ENCODE measurements at places on chromosomes 12 and 14. TPM values are rescaled to one million over a fixed set of nuclear protein-coding genes. Genes with fewer than 3 reads are reported as not detected.

The TSHR gene
- polyA plus RNA-seq: 0.32 TPM

The CLEC4D gene
- polyA plus RNA-seq: 1.1 TPM

The TGFB3 gene
- polyA plus RNA-seq: 4.2 TPM

The SIVA1 gene
- 119 TPM for polyA plus RNA-seq

The RNASE3 gene
- polyA plus RNA-seq: 2.4 TPM

The GLIPR1 gene
- 18.6 TPM for polyA plus RNA-seq

The SLC25A21 gene
- polyA plus RNA-seq: 0.15 TPM

- H3K36me3 ChIP-seq: no peaks in the 10 kb centered on the region
- no peak overlapping the region for H3K4me3 ChIP-seq
- peaks cover 7% of the 10 kb centered on the region for H3K27me3 ChIP-seq
- no peak for DNase-seq
- no peak overlapping the region for H3K27ac ChIP-seq
Observed at GRCh38 chr12:107955966-107956643, 173.0 kb upstream of the WSCD2 start.

GRCh38 chr14:62253911-62254310 lies 491.7 kb downstream of the SNAPC1 start:
- no peaks in the 10 kb centered on the region for H3K27me3 ChIP-seq
- no peak overlapping the region for H3K27ac ChIP-seq
- DNase-seq: no peak

DNA sequence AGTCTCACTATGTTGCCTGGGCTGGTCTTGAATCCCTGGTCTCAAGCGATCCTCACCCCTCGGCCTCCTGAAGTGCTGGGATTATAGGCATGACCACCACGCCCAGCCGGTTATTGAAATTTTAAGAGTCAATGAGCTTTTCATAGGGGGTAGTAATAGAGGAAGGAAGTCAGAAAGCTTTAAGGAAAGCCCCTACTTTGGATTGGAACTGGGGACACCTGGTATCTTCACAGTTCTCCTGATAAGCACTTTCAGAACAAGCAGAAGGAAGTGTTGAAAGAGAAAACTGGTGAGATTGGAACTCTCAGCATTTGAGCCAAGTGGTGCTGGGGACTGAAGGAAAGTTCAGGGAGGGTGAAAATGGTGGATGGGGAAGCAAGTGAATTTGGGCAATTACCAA lies 5.1 kb downstream of the SLC4A8 start:
- DNase-seq: no peak
- H3K36me3 ChIP-seq: no peaks in the 10 kb centered on the region
- H3K27ac ChIP-seq: no peak overlapping the region
- H3K27me3 ChIP-seq: peaks cover 6% of the 10 kb centered on the region
- peaks cover 16% of the 10 kb centered on the region for H3K4me1 ChIP-seq

GRCh38 chr12:130768120-130768519 lies 52.0 kb upstream of the RIMBP2 start:
- DNase-seq: no peak
- H3K27ac ChIP-seq: no peak overlapping the region
- no peaks in the 10 kb centered on the region for H3K4me1 ChIP-seq

DNA sequence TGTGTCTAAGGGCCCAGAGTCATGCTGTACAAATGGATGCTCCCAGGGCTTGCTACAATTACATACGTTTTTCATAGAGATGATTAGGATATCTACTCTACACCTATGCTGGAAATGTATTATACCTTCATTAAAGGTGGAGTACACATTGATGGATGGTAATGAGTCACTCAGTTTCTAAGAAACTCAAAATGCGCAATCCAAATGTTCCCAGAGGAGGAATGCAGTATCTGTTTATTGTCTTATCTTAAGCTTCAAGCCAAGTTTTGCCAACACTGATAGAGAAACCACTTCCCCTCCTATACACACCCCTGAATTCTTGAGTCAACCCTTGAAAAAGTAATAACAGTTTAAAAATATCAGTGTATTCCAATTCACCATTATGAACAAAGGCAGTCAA lies 266.6 kb upstream of the FAR2 start:
- H3K27me3 ChIP-seq: no peaks in the 10 kb centered on the region
- no peaks in the 10 kb centered on the region for H3K36me3 ChIP-seq
- H3K4me1 ChIP-seq: no peaks in the 10 kb centered on the region

GRCh38 chr12:76310110-76310509 lies 38.1 kb downstream of the BBS10 start:
- no peak overlapping the region for H3K27ac ChIP-seq
- H3K4me3 ChIP-seq: no peak overlapping the region
- H3K4me1 ChIP-seq: no peaks in the 10 kb centered on the region
- no peaks in the 10 kb centered on the region for H3K27me3 ChIP-seq
- H3K36me3 ChIP-seq: no peaks in the 10 kb centered on the region

DNA sequence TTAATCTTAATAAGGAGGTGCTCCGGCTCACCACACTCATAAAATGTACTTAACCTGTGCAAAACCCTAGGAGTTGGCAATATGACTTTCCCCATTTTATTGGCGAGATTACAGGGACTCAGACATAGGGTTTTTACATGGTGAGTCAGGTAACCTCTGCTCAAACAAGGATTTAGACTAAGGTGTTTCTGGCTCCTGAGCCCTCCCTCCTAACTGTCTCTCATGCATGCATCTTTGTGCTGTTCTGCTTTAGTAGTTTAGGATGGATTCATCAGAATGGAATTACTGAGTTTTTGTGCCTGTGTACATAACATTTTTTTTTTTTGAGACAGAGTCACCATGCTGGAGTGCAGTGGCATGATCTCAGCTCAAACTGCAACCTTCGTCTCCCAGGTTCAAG lies 993.3 kb upstream of the TMEM132C start:
- no peaks in the 10 kb centered on the region for H3K36me3 ChIP-seq
- DNase-seq: no peak
- H3K27ac ChIP-seq: no peak overlapping the region
- no peaks in the 10 kb centered on the region for H3K4me1 ChIP-seq
- H3K27me3 ChIP-seq: no peaks in the 10 kb centered on the region

- no peak overlapping the region for H3K4me3 ChIP-seq
- H3K36me3 ChIP-seq: no peaks in the 10 kb centered on the region
- no peaks in the 10 kb centered on the region for H3K4me1 ChIP-seq
- no peaks in the 10 kb centered on the region for H3K27me3 ChIP-seq
Observed at GRCh38 chr12:14018080-14018479, 36.7 kb upstream of the GRIN2B start.

DNA sequence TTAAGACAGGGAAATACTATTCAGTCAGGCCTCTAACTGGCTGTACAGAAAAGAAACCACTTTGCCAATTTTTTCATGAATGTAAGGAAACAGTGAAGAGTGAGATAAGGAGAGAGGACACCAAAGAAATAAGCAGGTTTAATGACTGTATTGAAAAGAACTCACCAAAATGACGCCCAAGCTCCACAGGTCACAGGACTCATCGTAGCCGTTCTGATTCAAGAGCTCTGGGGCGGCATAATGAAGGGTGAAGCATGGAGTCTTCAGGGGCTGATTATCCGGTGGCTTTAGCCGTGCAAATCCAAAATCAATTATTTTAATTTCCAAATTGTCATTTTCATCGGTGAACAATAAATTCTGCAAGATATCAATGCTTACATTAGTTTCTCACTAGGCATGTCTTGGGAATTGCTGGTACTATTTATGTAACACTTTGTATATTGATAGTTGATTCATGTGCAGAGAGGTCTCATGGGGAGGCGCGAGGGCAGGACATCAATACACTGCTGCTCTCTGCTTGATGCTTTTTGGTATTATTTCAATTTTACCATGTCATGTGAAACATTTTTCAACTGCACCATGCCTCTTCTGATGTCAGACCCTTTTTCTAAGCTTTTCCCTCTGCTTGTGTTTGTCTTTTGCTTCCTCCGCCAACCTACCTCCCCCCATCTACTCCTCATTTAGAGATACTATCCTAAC lies 74.2 kb upstream of the TTC7B start:
- no peaks in the 10 kb centered on the region for H3K4me1 ChIP-seq
- no peaks in the 10 kb centered on the region for H3K27me3 ChIP-seq
- no peak overlapping the region for H3K27ac ChIP-seq
- no peak for DNase-seq

GRCh38 chr12:38813923-38814322 lies 91.5 kb downstream of the CPNE8 start:
- no peak for DNase-seq
- no peaks in the 10 kb centered on the region for H3K4me1 ChIP-seq
- peaks cover 15% of the 10 kb centered on the region for H3K36me3 ChIP-seq
- no peaks in the 10 kb centered on the region for H3K27me3 ChIP-seq
- no peak overlapping the region for H3K4me3 ChIP-seq

DNA sequence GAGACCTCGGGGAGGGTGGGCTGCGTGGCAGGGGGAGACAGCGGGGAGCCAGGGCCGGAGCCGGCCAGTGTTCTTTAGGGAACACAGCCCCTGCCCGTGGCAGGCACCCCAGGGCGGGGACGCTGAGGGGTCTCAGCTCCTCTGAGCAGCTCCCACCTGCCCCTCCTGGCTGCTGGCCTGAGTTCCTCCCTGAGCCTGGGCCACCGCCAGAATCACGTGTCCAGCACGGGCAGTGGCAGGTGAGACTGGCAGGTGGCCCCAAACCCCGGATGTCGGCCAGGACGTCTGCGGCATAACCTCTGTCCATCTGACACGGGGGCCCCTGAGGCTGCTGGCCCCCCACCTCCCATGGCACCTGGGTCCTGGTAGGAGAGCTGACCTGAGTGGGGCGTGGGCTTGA lies 25.1 kb downstream of the NOC4L start:
- peaks cover 31% of the 10 kb centered on the region for H3K27me3 ChIP-seq
- peak; percentile 51 for DNase-seq
- no peak overlapping the region for H3K27ac ChIP-seq
- no peaks in the 10 kb centered on the region for H3K4me1 ChIP-seq

GRCh38 chr12:131088701-131089530 lies 135.2 kb downstream of the ADGRD1 start:
- peak; percentile 42 for DNase-seq
- peaks cover 23% of the 10 kb centered on the region for H3K27me3 ChIP-seq
- no peak overlapping the region for H3K27ac ChIP-seq
- no peaks in the 10 kb centered on the region for H3K36me3 ChIP-seq

GRCh38 chr12:51362747-51363342 lies 16.4 kb upstream of the CELA1 start:
- peaks cover 35% of the 10 kb centered on the region for H3K4me1 ChIP-seq
- H3K27me3 ChIP-seq: no peaks in the 10 kb centered on the region
- H3K4me3 ChIP-seq: no peak overlapping the region
- peaks cover 61% of the 10 kb centered on the region for H3K36me3 ChIP-seq

DNA sequence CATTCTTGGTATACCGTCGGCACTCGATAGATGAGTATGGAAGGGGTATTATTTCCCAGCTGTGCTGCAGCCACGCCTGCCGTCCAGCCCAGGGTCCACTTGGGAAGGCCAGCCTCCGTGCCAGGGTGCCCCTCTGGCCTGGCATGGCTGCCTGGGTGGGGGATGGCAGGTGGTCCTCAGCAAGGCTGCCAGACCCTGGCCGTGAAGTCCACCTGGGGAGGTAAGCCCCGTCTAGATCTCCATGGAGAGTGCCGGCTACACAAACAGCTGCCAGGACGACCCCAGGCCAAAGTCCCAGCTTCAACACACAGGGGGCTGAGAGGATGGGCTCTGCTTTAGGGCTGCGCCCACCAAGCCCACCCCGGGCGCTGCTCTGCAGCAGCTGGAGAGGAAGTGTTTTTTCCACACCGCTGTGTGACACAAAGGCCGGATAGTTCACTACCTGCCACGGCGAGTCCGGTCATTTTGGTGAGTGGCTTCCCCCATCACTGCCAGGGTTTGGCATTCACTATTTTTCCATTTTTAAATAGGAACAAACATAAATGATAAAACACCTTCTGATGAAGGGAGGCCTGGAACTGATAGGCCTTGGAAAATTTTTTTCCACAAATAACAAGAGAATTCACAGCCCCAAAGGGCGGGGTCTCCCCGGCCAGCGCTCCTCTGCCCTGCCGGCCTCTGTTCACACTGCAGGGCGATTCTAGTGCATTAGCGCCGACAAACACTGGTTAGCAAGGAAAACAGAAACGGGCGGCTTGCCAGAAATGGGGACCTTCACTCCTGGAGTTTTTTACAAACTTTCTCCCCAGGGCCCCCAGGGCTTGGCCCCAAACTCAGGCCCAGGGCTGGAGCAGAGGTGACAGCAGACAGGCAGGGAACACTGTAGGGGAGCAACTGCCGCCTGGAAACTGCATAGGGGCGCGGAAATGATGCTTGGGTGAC lies 161.5 kb downstream of the CALM1 start:
- H3K27ac ChIP-seq: no peak overlapping the region
- peaks cover 32% of the 10 kb centered on the region for H3K36me3 ChIP-seq
- H3K4me1 ChIP-seq: no peaks in the 10 kb centered on the region
- H3K4me3 ChIP-seq: no peak overlapping the region
- H3K27me3 ChIP-seq: no peaks in the 10 kb centered on the region

GRCh38 chr12:5407034-5407856 lies 24.7 kb upstream of the NTF3 start:
- H3K4me3 ChIP-seq: no peak overlapping the region
- no peaks in the 10 kb centered on the region for H3K27me3 ChIP-seq
- no peaks in the 10 kb centered on the region for H3K4me1 ChIP-seq
- no peaks in the 10 kb centered on the region for H3K36me3 ChIP-seq
- H3K27ac ChIP-seq: no peak overlapping the region
- DNase-seq: no peak

GRCh38 chr12:14238221-14238792 lies 127.2 kb upstream of the ATF7IP start:
- H3K27ac ChIP-seq: no peak overlapping the region
- H3K36me3 ChIP-seq: no peaks in the 10 kb centered on the region
- DNase-seq: no peak
- no peak overlapping the region for H3K4me3 ChIP-seq

DNA sequence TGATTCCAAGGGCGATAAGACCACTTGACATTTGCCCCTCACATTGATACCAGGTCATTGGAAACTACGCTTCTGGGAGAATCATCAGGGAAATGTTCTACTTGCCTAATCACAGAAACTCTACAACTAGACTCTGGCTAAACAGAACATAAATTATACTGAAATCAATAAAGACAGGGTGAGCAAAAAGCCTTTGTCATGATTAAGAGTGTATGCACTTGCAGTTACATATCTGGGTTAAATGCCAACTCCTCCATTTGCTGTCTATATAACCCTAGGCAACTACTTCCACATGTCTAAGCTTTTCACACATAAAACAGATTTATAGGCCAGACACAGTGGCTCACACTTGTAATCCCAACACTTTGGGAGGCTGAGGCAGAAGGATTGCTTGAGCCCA lies 125.7 kb downstream of the PHLDA1 start:
- DNase-seq: no peak
- H3K27me3 ChIP-seq: no peaks in the 10 kb centered on the region
- no peak overlapping the region for H3K27ac ChIP-seq
- no peaks in the 10 kb centered on the region for H3K36me3 ChIP-seq
- peaks cover 13% of the 10 kb centered on the region for H3K4me1 ChIP-seq
